ENCODE measurements at places on chromosomes 7 and 10. TPM values are rescaled to one million over a fixed set of nuclear protein-coding genes. Genes with fewer than 3 reads are reported as not detected.

The TSPAN12 gene
- polyA plus RNA-seq, result 1.7 TPM

The CLRN3 gene
- not detected for polyA plus RNA-seq

The PRSS37 gene
- not detected for polyA plus RNA-seq

The SPDYE18 gene
- 0.16 TPM for polyA plus RNA-seq

The TAS2R41 gene
- polyA plus RNA-seq, result not detected

The OR2A12 gene
- not detected for polyA plus RNA-seq

The GTF2IRD1 gene
- 17.0 TPM for polyA plus RNA-seq

The GRK5 gene
- 0.46 TPM for polyA plus RNA-seq

All from K562 (cell line).